DMS 273 treated with DMSO at 0.1 percent for 48 hours (cell line): ENCODE measurements at places on chromosomes 3 and 15.

DNA sequence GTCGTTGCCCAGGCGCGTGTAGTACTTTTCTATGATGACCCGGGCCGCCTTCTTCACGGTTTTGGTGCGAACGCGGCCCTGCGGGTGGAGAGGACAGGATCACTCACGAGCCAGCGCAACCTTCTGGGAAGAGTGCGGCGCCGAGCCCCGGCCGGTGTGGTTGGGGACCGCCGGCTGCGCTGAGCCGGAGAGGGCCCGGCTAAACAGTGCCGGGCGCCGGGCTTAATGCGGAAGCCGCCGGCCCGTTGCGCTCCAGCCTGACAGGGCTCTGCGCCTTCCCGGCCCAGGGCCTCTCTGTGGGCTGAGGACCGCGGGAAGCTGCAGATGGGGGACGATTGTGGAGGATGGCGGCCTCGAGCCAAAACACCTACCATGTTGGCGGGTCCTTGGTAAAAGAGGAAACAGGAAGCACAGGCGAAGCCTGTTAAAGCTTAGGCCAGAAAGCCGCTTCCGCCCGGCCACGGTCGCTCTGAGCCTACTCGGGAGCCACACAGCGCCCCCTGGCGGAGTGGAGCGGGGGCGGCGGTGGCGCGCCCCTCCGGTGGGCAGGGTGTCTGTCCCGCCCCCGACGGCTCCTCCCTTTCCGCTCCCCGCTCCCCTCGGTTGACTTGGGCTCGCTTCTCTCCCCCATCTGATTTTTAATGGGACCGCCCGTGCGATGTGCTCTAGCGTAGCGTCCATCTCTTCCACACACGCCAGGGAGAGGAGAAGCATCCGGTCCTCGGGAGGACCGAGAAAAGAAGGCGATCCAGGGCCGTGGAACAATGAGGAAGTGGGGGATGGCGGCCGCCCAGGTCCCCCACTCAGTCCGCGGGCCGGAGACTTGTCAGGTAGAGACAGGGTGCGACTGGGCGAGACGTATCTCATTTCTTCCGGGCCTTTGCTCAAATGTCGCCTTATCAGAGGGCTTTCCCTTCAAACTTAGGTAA, at the start of gene RPS17:
Gene RPS17 (minus strand): TSS at position 403 of the 929 bp plus-strand sequence. CDS start 29 bp downstream, at position 374.
- DNase-seq, result no peak

DNA sequence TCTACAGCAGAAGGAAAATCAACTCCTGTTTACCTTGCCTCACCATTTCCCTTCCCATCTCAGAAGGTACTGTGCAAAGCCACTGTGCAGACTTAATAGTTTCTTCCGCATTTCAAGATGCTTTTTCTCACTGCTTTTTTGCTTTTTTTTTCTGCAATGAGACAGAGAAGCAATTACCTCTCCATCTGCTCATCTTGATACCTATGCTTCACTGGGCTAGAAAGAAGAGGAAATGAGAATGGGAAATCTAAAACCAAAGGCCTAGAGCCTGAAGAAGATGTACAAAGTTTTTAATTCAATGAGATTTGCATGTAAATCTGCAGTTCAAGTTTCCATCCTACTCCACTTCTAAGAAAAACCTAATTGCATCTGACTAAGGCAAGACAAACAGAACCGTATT, 238.1 kb upstream of the SETMAR start:
- no peak for DNase-seq

GRCh38 chr15:27422997-27423396, 452.0 kb downstream of the GABRG3 start:
- DNase-seq, result no peak

- no peak for DNase-seq
Observed at GRCh38 chr3:196117809-196118208, 35.9 kb upstream of the TFRC start.
